CD8-positive, alpha-beta memory T cell (primary cell): ENCODE measurements at places on chromosomes 5 and 9.

DNA sequence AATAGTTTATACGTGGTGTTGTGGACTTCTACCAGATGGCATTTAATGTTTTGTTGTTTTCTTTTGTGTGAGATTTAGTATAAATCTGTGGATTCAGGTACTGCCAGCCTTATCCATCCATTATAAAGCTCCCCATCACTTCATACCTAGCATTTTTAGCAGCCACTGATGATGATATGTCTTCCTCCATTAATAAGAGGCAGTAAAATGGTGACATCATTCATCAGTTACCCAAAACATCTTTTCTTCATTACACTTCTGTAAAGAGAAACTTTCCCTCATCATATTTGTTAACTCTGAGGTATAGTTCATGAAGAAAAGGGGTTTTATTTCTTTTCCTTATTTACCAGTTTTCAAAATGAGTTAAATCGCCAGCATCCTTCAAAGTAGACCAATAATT is 19.4 kb downstream of the CHD1 start:
- no peak for DNase-seq

DNA sequence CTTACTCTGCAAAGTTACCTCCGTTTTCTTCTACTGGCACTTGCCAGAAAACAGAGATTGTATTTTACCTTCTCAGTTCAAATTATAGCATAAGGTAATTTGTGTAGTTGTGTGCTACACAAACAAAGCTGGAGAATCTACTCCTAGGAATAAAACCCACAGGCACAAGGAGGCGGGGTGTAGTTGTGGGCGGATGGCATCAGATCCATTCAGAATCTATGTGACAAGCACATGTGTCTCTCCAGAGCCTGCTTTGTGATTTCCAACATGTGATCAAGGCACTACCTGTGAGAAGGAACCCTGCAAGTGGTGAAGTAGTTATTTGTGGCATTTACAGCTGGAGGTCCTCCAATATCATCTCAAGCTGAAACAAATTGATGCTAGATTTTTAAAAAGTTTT is 39.0 kb downstream of the GAS1 start:
- no peak for DNase-seq

DNA sequence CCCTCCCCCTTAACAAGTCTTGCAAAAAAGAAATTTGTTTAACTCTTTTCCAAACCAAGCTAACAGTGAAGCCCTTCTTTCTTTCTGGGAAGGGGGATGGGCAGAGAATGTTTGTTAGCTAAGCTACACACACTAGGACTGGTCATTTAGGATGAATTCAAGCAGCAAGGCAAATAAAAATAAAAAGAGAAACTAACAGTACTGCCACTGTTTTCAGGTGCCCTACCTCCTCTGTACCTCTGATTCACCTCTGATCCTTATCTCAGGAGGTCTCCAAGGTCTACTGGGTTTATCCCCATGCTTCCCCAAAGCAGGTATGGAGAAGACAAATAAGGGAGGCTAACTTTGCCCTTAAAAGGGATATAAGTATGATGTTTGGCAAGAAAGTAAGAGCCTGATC is 52.9 kb downstream of the ELL2 start:
- no peak for DNase-seq

DNA sequence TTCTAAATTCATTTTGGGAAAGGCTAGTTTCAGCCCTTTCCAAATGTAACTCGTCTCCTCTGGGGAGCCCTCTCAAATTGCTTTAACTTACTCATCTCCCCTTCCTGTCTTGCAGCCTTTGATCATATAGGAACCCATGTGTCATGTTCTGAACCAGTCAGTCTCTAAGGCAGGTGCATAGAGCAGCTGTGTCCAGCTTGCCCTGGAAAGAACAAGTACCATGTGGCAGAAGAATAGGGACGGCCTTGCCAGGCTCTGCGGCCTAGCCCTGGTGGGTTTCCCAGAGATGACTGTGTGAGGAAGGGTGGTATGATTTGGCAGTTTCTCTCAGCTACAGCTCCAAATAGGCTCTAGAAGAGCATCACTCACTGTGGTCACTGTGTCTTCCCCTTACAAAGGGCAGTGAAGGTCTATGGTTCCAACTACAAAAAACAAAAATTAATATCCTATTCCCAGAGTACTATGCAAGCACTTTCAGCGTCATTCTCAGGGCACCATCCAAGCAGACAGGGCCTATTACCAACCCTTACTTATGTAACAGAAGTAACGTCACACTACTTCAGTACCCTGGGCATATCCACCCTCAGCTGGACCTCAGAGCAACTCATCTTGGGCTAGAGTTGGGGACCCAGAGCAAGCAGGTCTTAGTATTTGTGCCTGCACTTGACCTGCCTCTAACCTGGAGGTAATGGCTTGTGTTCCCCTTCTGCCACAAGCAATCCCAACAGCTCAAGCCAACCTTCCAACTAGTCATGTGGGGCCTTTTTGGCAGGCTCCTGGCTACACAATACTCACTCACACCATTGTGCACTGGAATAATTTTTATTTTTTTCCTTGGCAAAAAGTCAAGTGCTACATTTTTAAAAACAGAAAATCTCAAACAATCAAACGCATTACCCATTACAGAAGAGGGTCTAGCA is 37.2 kb upstream of the UBAP2 start:
- DNase-seq = no peak

DNA sequence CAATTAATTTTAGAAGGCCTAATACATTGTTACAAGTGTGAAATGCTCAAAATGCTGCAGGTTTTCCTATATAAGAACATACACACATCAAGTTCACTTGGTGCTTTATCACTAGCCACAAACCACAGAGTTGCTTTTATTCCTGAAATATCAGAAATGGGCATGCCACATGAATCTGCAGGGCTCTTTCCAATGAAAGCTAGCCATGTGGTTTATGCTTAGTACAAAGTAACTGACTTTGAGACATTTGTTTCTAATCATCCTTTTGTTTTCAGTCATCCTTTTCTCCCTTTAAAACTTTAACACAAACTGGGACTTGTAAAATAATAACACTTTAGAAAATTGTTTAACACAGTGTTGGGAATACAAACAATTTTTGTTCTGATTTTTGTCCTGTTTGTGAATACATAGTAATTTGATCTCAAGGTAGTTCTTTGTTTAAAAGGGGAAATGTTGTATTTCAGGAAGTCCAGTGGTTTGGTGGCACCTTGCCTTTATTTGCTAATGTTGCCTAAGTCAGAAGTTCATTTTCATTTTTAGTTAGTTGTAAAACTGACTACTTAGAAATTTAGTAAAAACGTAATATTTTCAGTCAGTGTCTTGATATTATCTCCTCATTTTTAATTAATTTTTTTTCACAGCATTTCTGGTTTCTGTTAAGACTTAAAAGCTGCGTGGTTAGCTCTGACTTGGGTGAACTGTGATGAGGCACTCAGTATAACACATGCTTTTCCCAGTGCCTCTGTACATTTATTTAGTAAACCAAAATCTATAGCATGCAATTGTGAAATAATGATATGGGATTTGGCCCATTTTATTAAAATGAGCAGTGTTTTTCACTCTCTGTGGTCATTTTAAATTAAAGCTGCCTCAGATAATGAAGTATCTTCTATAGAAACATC is 18.6 kb downstream of the PRDM6 start:
- no peak for DNase-seq

DNA sequence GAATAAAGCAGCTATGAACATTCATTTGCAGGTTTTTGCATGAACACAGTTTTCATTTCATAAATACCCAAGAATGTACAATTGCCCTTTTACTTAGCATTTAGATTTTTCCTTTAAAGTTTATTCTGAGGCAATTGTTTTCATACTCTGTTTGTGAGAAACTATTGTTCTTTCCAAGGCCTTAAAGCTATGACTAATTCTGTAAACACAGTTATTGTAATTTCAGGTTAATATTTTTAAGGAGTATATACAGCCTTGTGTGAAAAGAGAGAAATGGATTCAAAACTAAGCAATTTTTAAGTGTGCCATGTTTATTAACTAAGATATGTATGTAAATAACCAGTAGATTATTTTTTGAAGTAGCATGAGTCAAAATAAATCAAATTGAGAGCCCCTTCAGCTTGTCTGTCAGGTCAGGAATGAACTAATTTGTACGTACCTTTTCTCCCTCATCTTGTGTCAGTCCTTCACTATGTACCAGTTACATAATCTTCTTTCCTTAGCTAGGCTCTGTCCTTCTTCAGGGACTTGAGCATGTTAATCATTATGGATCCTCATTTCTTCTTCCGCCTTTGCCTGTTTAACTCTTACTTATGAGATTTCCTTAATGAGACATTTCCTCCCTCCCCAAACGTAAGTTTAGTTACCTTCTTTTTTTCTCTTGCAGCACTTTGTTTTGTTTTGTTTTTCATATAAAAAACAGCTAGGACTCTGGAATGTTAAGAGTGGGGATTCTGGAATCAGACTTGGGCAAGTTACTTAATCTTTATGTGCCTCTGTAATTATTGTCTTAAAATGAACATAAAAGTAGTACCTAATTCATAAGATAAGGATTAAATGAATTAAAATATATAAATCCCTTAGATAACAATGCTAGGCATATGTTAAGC is 63.6 kb downstream of the NIPBL start:
- no peak for DNase-seq

- no peak for DNase-seq
These were observed 68.9 kb downstream of the PTCH1 start for GRCh38 chr9:95447660-95448420.

GRCh38 chr9:444528-444927 is 229.9 kb downstream of the DOCK8 start:
- no peak for DNase-seq

DNA sequence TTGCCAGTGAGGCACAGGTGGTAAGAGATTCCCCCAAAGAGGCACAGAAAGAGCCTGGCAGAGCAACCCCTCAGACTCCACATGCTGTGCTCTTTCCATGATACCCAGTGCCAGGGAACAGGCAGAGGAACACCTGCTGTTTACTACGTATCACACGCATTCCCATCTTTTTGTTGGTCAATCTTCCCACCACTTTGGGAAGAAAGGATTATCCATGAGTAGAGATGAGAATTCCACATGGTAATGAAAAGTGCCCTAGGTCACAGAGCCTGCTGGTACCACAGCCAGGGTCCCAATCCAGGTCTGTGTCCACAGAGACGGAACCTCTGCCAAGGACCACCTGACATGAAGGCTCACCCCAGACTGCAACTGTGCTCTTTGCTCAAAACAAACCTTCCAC is 86.6 kb downstream of the LHFPL2 start:
- no peak for DNase-seq

DNA sequence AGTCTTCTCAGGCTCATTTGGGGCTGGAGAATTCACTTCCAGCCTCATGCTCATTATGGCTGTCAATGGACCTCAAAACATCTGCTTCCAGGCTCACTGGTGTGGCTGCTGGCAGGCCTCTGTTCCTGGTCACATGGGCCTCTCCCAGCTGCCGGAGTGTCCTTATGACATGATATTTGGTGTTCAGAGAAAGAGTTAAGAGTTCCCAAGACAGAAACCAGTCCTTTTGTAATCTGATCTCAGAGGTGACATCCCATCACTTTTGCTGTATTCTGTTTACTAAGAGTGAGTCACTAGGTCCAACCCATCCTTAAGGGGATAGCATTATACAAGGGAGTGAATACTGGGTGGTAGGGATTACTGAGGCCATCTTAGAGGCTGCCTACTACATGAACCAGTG is 104.6 kb downstream of the CACNA1B start:
- DNase-seq = no peak

GRCh38 chr5:27048510-27048909 is 10.1 kb upstream of the CDH9 start:
- DNase-seq = no peak

DNA sequence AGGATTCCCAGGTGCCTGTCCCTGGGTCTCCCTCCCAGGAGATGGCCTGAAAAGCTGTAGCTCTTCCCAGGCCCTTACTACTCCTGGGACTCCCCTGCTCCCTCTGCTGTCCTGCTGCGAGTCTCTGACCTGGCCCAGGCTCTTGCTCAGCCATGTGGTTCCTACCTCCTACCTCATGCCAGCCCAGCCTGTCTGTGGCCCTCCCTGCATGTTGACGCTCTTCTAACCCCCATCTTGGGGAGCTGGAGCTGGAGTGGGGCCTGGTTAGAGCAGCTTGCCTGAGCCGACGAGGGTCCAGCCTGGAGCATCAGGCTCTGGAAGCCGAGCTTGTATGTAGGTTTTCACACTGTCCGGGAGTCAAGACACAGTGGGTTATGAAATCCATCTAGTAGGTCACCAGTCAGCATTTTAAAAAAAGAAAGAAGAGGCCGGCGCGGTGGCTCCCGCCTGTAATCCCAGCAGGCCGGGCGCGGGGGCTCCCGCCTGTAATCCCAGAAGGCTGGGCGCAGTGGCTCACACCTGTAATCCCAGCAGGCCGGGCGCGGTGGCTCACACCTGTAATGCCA is 244.4 kb downstream of the FANCC start:
- DNase-seq = no peak

DNA sequence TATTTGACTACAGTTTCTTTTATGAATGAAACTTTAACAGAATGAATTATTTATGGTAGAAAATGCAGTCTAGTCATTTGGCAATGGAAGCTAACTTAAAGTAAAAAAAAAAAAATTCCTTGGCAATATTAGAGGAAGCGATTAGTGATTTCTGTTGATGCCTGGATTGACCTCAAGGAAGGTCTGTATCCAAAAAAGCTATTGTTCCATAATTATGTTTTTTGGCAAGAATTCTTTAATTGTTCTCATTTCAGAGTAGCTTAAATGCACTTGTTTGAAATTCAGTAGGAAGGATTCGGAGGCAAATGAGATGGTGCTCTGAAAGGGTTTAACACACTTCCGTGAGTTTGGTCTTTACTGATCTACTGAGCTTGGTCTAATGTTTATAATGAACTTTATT is 61.8 kb downstream of the ITGA1 start:
- no peak for DNase-seq

DNA sequence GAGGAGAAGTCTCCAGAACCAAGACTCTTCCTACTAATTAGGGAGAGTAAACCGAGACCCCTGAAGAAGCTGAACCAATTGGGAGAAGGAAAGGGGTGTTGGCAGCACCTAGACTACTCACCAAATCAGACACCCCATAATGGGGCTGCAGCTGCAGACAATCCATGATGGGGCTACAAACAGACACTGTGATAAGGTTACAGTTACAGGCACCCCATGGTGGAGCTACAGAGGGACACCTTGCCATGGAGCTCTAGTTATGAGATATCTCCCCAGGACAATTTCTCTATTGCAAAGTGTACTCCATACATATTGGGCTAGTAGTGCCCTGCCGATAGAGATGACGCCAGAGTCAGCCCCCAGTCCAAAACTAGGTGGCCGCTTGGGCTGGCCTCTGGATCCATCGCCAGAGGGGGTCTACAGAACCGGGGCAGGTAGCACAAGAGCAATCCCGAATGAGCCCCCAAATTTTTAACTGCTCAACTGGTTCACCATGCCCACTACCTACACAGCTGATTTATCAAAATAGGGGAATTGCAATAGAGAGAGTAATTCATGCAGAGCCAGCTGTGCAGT is 2.1 kb upstream of the NANS start:
- DNase-seq = no peak

GRCh38 chr9:114935119-114935518 is 4.7 kb upstream of the TNFSF8 start:
- DNase-seq = no peak

DNA sequence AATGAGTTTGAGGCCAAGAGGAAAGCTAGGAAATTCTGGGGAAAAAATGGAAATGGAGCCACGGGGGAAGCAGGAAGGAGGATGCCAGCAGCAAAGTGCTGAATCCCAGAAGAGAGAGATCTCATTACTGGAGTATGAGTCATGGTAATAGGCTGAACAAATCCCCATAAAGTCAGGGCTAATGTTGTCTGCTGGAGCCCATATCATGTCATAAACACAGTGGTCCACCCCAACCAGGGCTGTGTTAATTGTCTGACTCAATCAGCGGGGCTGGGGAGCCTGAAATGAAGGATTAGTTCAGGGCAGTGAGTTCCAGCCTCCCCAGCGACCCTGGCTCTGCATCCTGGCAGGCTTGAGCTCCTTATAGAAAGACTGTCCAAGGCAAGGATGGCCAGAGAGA is 68.8 kb downstream of the TLR4 start:
- DNase-seq = no peak

- DNase-seq = no peak
These were observed 78.3 kb upstream of the SEMA6A start for GRCh38 chr5:116652903-116653302.
